ENCODE measurements at places on chromosomes 1 and 21. TPM values are rescaled to one million over a fixed set of nuclear protein-coding genes. Genes with fewer than 3 reads are reported as not detected.

DNA sequence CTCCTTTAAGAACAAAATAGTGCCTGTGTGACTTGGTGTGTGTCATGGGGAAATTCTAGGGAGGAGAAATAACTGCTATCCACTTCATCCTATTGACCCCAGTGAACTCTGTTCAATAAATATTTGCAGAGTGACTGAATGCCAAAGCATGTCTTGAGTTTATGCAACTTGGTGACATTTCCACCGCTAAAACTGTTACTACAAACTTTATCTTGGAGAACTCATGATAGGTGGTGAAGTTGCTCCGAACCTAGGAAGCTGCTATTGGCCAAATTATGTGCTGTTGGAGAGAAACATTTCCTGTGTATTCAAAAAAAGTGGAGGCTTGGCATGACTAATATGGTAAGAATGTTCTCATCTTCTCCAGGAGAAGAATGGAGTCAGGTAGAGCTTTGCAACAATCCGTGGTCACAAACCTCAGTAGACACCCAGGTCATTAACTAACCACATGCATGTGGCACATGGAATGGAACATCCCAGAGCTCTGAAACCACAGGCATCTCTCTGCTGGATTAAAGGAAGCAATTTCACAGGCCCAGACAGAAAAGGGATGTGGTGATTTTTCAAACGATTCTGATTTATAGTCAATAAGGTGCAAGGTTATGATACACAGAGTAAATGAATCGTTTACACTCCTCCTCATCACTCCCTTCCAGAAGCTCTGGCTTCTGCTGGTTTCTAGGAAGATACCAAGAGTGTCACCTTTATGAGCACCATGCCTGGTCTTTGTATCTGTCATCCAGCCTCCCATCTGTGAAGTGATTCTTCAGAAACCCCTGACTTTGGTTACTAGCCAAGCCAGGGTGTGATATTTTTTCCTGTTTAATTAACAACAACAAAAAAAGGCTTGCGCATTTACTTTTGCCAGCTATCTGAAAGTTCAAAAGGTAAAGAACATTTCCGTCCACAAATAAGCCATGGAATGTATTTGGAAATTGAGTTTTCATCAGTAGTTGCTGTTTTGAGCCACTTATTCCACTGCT lies 361.1 kb downstream of the TGFB2 start:
- no peak for DNase-seq

DNA sequence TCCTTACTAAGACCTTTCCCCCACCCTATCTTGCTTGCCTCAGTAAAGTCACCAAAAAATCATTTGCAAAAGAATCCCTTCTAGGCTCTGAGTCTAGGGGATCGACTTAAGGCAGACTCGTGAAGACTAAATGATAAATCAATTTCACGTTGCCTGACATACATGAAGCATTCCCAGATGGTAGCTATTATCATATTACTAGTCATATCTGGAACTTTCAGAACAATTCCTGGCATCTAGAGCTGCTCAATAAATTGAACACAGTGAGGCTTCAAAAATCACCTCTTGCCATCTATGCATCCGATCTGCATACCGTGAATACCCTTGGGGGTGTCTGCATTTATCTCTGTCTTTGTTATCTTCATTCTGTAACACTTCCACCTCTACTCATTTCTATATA lies 49.6 kb upstream of the DAB1 start:
- no peak for DNase-seq

DNA sequence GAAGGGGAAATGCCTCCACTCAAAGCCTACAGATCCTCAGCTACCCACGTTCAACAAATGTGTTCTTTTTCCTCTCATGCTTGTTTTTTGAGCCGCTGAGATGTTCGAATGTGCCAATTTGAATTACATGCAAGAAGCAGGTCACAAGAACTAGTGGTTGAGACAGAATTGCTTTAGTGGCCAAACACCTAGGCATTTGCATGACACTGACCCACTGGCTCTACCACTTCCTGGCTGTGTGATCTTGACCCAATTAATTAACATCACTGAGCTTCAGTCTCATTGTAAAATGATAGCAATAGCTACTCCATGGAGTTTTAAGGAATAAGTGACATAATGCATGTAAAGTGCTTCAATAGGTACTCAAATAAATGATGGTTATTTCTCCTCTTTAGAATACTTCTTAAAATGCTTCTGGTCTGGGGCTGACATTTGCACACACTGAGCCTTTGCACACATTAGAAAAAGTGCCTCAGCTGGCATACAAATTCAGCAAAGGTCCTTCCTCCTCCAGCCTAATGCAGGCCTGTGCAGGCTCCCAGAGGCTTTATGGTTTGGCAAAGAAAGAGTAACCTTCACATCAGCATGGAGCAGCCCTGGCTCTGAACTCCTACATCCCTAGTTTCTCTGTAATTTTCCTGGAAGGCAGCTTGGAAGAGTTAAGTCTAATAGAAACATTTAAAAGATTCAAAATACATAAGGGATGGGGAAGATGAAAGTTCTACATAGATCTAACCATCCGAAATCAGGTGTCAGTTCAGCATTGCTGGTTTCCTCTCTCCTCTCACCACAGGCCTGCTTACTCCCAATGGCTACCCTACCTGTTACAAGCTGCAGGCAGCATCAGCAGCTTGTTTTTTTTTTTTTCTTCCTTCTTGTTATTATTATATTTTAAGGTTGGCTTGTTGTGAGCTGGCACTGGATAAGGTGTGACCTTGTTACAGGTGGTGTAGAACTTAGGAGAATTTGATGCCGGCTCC lies 107.4 kb downstream of the TBX19 start:
- no peak for DNase-seq

DNA sequence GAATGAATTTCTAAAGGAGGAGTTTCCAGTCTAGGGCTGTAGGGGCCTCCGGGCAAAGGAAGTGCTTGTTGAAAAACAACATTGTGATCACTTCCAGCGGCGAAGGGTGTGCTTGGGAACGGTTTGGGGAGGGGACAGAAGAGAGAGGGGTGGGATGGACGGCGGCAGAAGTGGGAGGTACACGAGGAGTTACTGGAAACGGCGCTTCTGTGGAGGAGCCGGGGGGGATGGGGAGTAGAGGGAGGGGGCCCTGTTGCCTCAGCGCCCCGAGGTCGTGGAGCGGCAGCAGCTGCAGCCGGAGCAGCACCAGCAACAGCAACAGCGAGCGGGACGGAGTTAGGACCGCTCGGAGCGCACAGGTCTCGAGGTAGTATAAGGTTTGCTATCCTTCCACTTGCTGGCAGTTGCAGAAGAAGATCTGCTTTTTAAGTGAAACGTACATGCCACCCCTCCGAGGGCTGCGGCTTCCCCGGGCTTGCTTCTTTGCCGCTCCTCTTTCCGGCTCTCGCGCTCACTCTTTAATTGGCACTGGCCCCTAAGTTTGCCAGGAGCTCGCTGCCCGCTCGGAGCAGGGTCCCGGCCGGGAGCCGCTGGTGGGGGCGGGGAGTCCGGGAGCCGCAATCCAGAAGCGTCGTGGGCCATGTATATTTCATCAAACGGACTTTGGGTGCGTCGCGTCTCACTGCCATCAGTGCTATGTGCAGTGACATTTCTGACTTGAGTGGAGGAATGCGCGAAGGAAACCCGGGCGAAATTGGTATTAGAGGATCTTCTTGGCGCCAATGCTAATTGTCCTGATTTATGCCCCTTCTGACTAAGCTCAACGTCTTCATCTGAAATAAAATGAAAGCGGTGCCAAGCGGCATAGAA lies 771 bp upstream of the NTNG1 start:
- DNase-seq: peak; percentile 33

The ARPC5 gene
- 62.9 TPM for total RNA-seq

GRCh38 chr1:154598871-154599635 lies 8.9 kb downstream of the ADAR start:
- no peak for DNase-seq

GRCh38 chr1:21261551-21262292 lies 28.5 kb downstream of the ECE1 start:
- DNase-seq: no peak

The HPDL gene
- total RNA-seq: 0.41 TPM

GRCh38 chr1:228453022-228453560 lies 34.1 kb upstream of the RNF187 start:
- DNase-seq: no peak

The ALPL gene
- total RNA-seq: 6.3 TPM

- DNase-seq: peak; percentile 51
Observed at GRCh38 chr1:217089361-217090014, 366.3 kb upstream of the ESRRG start.

The BGLAP gene
- total RNA-seq: 5.7 TPM

The LAMC2 gene
- total RNA-seq: 9.3 TPM

- no peak for DNase-seq
Observed at GRCh38 chr21:27391990-27392389, 425.1 kb upstream of the ADAMTS5 start.

DNA sequence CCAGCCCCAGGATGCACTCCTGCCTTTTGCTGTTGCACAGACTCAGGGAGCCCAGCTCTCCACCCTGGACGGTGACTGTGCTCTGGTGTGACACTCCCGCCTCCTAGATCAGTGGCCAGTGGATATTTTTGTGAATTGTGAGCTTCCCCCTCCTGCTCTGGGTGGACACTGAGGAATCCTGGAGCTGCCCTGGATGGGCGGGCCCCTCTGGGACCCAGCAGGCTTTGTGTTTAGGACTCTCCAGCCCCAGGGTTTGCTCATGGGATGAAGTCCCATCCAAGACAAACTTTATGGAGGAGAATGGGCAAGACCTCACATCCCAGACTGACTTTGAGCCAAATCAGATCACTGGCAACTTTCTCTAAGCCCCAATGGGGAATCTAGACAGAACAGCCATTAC lies 16.1 kb downstream of the SLC6A9 start:
- no peak for DNase-seq

The PTAFR gene
- total RNA-seq: 2.5 TPM

- DNase-seq: no peak
Observed at GRCh38 chr1:64960731-64961130, 5.6 kb downstream of the JAK1 start.

- DNase-seq: no peak
Observed at GRCh38 chr1:93649231-93649630, 32.4 kb downstream of the BCAR3 start.

DNA sequence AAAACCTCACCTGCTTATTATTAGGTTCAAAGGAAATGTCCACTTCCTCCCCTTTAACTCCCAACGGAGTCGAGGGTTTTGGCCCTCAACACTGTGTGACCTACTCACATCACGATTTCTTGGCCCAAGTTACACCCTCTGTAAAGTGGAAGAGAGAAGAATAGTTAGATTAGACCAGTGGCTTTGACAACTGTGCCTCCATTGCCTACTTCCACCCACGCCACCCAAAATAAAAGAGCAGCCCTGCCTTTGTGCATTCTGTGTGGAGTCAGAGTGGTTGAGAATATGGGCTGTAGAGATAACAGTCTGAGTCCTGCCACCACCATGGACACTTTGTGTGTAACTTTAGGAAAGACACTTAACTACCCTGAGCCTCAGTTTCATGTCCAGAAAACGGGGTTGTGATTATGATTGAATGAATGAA lies 4.1 kb upstream of the HDGF start:
- no peak for DNase-seq

DNA sequence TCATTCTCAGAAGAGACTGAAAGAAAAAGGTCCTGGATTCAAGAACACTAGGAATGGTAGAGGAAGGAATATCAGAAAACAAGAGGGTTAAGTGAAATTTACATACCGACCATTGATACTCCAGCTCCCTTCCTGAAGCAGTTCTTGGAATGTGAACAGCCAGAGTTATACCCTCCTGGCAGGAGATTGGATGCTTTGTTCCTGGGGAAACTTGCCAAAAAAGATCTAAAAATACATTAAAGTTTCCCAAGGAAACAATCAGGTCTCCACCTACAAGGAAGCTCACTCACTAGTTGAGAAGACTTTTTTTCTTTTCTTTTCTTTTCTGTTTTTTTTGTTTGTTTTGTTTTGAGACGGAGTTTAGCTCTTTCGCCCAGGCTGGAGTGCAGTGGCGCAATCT lies 91.1 kb downstream of the HLX start:
- no peak for DNase-seq

DNA sequence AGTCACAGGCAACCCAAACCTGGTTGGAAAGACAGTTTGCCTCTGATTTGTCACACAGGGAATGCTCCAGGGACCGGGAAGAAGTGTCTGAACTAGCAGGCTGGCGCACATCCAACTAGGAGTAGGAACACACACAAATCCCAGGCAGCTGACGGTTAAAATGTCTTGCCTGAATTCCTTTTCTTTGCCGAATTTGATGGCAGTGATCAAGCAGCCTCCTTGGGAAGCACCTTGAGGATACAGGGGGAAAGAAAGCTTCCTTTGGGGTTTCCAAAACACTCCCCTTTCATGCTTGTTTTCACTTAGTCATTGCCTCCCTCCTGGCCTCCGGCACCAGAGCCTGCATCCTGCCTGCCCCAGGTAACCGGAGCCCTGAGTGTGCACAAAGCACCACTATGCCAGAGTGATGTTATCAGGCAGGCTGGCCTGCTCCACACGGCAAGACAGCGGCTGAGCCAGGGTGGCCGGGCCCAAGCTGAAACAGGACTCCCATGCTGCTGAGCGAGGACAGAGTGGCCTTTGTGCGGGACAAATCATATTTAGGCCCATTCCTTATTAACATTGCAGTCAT lies 193.8 kb downstream of the LMX1A start:
- DNase-seq: peak; percentile 81

The HLCS gene
- total RNA-seq: 41.8 TPM

DNA sequence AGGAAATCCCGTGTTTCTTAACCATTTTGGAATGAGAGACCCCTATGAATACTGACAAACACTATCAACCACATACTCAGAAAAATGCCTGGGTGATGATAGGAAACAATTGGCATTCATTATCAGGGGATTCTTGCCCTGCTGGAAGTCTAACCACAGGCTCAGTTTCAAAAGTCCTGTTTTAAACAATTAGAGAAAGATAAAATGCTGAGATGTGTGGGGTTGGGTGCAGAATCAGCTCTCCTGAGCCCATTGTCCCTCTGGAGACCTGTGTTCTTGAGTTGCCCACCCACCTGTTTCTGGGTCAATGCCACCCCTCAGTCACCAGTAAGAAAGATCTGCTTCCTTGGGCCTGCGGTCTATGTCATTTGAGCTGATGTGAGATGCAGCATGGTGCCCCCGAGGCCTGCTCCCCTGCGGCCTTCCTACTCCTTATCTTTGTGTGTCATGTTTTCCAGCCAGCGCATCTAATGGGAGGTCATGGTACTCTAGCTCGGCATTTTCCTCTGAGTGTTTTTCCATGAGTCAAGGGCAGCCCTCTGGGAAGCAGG lies 130.3 kb upstream of the PLXNA2 start:
- no peak for DNase-seq

DNA sequence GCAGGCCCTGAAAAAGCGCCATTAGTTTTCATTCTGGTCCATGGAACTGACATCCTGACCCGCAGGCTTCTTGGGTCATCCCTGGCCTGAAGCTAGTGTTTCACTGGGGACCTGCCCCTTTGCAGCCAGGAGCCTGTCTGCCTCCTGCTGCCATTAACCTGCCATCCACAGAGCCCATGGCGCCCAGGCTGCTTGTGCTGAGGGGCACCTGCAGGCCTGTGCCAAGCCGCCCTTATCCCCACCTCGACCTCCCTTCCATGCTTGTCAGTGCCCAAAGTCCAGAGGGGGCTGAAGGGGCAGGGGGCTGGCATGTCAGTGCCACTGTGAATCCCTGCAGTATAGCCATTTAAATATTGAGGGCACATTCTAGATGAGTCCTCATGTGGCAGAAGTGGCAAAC lies 207.6 kb upstream of the USP25 start:
- no peak for DNase-seq

The RGS5 gene
- 39.0 TPM for total RNA-seq

- no peak for DNase-seq
Observed at GRCh38 chr1:223494926-223495645, 101.9 kb downstream of the CCDC185 start.

All from prostate gland (tissue), 2 donors.